ENCODE measurements at places on chromosomes 6 and 20.

- no peak for DNase-seq
These were observed 5.4 kb downstream of the MLN start for GRCh38 chr6:33798343-33798848.

DNA sequence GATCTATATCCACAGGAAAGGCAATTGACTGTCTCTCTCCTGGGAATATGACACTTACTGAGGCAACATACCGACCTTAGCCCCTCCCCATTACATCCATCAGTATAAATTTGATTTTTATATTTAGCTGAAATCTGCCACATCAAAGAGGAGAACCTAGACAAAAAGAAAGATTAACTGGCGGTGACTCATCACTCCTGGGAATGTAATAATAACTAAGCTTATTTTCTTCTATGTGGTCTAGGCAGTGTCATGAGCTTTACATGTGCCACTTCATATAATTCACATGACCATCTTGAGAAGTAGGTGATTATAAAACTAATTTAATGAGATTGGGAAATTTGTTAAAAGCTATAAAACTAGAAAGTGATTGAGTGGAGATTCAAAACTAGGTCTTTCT is 520.0 kb upstream of the HS3ST5 start:
- no peak for DNase-seq

DNA sequence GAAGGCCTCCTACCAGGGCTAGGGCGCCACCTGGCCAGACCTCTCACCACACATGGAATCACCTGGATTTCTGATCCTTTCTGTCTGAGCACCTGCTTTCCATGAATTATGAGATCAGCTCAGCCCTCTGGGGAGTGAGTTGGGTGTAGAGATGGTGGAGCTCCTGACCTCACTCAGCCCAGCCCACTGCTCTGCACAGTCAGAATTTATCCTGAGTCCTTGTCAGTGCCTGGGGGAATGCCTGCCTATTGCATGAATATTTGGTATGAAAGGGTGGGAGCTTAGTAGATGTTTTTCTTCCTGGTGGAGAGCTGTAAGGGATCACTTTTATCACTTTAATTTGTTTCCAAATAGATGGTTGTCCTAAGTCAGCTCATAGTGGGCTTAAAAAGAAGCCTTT is 47.5 kb downstream of the DTD1 start:
- DNase-seq: no peak

GRCh38 chr20:45011108-45011526 is 44.8 kb downstream of the STK4 start:
- peak; percentile 47 for DNase-seq

DNA sequence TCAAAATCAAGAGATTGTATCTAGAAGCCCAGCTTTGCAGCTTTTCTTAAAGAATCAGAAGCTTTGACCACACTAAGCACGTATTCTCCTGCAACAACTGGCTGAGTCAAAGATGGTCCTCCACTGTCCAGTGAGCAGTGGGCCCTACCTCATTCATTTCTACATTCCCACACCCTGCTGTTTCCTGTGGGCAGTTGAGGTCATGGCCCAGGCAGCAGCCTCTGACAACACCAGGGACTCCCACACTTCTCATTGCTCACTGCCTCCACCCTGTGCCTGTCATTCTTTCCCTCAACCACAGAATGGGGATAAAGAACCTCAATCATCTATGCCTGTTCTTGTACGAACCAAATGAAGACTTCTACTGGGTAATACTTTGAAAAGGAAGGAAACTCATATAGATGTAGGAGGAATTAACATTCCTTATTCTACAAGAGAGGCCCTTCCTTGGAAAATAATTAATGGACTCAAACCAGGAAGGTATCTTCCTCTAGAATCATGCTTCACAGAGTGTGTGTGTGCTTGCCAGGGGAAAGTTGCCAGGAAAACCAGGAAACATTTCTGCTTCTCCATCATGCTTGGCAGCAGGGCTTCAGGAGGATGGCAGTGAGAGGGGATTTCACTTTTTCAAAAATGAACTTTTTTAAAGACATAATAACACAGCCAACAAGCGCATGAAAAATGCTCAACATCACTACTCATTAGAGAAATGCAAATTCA is 191.7 kb upstream of the RIN2 start:
- no peak for DNase-seq

- DNase-seq: peak; percentile 42
These were observed 5.2 kb downstream of the NAPB start for GRCh38 chr20:23415959-23416583.

DNA sequence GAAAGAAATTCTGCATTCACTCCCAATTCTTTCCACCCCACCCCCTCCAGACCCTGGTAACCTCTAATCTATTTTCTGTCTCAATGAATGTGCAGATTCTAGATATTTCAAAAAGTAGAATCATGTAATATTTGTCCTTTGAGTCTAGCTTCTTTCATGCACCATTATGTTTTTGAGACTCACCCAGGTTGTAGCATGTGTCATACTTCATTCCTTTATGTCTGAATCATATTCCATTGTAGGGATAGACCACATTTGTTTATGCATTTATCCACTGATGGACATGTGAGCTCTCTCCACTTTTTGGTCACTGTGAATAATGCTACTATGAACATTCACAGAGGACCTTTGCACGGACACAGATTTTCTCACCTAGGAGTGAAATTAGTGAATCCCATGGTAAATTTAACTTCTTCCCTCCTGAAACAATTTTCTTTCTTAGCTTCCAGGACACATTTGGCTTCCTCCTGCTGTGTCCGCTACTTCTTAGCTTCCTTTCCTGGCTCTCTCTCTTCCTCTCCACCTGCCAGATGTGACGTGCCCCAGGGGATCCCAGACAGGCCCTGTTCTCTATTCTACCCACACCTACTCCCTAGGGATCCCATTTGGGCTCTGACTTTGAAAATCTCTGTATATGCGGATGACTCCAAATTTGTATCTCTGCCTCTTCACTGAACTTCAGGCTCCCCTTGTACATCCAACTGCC is 24.1 kb upstream of the ARFGEF2 start:
- no peak for DNase-seq

GRCh38 chr6:124432620-124433019 is 529.6 kb upstream of the RNF217 start:
- DNase-seq: no peak

- DNase-seq: no peak
These were observed 381 bp downstream of the MAP3K7 start for GRCh38 chr6:90586546-90586835.

- DNase-seq: no peak
These were observed 108.7 kb downstream of the CARMIL1 start for GRCh38 chr6:25387911-25388310.

GRCh38 chr6:157597461-157598312 is 216.7 kb downstream of the ZDHHC14 start:
- peak; percentile 12 for DNase-seq

GRCh38 chr6:16712931-16713484 is 48.3 kb downstream of the ATXN1 start:
- peak; percentile 39 for DNase-seq

GRCh38 chr20:43778375-43778774 is 51.6 kb upstream of the GTSF1L start:
- DNase-seq: no peak

- DNase-seq: no peak
These were observed 378 bp upstream of the ERVFRD-1 start for GRCh38 chr6:11111769-11112437.

DNA sequence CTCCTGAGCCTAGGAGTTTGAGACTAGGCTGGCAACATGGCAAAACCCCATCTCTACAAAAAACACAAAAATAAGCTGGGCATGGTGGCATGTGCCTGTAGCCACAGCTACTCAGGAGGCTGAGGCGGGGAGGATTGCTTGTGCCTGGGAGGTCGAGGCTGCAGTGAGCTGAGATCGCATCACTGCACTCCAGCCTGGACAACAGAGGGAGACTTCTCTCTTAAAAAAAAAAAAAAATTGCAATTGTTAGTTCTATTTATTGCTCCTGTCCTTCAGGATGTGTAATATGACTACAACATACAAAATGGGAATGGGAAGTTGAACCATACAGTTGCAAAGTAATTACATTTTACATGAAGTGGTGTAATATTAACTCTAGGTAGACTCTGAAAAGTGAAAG is 8.1 kb upstream of the AARS2 start:
- no peak for DNase-seq

DNA sequence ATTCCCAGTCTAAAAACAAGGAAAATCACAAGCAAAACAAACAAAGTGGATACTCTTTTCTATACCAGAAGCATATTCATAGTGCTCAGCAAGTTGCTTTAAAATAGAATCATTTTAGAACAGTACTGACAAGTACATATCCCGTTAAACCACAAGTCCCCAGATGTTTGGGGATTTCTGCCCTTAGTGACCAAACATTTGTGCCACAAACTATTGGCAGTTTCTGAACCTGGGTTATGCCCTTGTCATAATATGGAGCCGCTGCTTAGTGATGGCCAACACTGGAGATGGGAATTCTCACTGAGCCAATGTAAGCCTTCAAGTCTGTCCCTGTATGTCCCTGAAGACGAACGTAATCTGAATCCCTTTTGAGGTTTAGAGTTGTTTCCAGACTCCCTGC is 436.7 kb upstream of the JAG1 start:
- no peak for DNase-seq

DNA sequence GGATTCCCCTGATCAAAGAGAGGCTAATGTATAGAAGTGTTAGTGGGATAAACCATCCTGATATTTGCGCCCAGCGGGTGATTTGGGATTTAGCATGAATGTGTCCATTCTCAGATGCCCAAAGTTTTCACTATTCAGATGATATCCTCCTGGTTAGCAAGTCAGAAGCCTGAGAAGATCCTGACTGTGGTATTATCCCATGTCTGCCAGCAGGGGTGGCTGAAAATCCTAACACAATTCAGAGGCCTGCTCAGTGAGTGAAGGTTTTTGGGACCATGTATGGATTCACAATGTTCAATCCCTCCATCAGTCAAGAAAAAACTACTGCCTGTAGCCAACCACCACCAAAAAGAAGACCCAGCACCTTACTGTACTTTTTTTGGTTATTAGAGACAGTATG is 34.1 kb upstream of the SPACA1 start:
- no peak for DNase-seq

DNA sequence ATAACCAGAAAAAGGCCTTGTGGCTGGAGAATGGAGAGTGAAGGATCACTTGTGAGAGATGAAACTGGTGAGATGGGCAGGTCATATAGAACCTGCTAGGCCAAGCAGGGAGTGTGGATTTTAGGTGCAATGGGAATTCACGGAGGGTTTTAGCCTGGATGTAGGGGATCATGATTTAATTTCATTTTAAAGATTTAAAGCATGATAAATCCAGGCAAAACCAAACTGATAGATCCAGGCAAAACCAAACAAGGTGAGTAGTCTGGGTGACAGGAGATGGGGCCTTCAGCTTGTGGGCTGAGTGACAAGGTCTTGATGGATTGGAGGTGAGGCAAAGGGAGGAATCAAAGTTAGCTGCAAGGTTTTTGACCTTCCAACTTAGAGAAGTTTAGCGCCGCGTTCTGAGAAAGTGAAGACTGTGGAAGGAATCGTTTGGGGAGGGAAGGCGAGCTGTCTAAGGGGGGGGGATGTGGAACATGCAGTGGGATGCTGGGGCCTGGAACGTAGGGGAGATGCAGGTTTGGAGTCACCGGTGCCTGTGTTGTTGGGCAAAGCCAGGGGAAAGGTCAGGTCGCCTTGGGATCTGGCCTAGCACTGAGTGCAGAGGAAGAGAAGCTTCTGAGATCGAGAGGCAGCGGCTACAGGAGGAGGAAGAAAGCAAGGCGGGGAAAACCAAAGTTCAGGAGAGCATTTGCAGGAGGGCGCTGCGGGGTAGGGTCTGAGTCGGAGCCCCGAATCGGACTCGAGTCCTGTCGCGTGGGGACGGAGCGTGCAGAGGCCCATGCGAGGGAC is 1.3 kb upstream of the PLCG1 start:
- no peak for DNase-seq

GRCh38 chr6:167471548-167471930 is 146.7 kb downstream of the TTLL2 start:
- DNase-seq: no peak

- no peak for DNase-seq
These were observed 9.0 kb downstream of the CNR1 start for GRCh38 chr6:88157106-88157505.

DNA sequence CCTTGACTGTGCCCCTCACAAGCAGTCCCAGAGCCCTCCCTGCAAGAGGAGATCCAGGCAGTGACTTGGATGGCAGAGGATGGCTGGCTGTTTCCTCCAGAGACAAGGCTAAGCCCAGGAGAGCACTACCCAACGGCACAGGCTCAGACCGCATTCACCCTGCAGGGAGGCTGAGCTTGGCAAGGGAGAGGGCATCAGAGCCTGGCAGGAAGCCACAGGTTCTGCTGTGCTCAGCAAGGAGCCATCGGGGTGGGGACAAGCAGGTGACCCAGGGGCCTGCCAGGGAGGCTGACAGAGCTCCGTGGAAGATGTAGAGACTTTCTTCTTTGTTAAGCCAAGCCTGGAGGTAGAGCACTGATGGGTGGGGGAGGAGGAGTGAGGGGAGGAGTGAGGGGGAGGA is 159.2 kb upstream of the CST7 start:
- no peak for DNase-seq
